ENCODE measurements at places on chromosomes 16 and 17.

- no peak for DNase-seq
Observed at GRCh38 chr17:48637323-48638260, 11.4 kb upstream of the HOXB9 start.

GRCh38 chr17:3643889-3644349 is 7.4 kb downstream of the CTNS start:
- DNase-seq: no peak

- DNase-seq: peak; percentile 49
Observed at GRCh38 chr16:89093602-89094251, at the start of gene ACSF3. ACSF3 (plus strand) TSS chr16:89093852; CDS start chr16:89100682, 6,830 bp downstream.

DNA sequence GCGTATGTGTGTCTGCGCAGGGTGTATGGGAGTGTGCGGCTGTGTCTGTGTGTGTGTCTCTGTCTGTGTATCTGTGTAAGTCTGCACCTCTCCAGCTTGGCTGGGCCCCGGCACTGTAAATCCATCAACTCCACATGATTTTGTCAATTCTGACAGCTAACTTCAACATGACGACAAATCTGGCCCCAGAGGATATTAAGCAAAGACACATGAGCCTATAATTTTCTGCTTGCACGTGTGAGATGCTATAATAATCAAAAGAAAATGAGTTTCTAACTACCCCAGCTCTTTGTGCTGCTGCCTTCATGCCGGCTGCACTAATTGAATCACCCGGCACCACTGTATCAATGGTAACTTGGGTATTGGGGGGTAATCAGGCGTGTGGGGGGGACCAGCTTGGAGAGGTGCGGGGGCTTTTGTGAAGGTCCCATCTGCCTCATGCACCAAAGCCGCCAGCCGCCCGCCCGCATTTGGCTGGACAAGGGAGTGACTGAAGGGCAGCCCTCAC is 57.6 kb upstream of the LHX1 start:
- no peak for DNase-seq

- no peak for DNase-seq
Observed at GRCh38 chr16:27175888-27176287, 27.4 kb upstream of the KDM8 start.

- peak; percentile 22 for DNase-seq
Observed at GRCh38 chr16:48041981-48042421, 113.8 kb downstream of the ABCC12 start.

GRCh38 chr17:73048170-73048569 is 44.3 kb downstream of the SLC39A11 start:
- DNase-seq: no peak

DNA sequence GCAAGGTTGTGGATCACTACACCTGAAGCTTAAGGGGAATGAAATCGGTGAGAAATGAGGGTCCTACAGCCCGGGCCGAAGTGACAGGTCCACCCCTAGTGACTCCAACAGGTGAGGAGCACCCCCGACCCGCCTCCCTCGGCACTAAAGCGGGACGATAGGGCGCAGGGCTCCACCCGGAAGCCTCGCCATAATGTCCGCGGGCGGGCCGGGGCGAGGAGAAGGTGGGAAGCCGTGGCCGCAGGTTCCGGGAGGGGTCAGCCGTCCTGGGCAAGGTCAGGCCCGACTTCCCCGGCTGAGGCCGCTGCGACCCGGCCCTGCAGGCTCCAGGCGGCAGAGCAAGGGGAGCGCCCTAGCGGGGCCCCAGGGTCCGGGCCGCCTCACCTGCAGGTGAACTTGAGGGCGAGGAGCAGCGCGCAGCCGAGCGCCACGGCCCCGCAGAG is 543 bp downstream of the TXNDC11 start:
- DNase-seq: peak; percentile 38

GRCh38 chr17:34259146-34259545 is 4.1 kb downstream of the CCL2 start:
- DNase-seq: no peak

- DNase-seq: no peak
Observed at GRCh38 chr17:64024781-64025731, 4.6 kb upstream of the ICAM2 start.

DNA sequence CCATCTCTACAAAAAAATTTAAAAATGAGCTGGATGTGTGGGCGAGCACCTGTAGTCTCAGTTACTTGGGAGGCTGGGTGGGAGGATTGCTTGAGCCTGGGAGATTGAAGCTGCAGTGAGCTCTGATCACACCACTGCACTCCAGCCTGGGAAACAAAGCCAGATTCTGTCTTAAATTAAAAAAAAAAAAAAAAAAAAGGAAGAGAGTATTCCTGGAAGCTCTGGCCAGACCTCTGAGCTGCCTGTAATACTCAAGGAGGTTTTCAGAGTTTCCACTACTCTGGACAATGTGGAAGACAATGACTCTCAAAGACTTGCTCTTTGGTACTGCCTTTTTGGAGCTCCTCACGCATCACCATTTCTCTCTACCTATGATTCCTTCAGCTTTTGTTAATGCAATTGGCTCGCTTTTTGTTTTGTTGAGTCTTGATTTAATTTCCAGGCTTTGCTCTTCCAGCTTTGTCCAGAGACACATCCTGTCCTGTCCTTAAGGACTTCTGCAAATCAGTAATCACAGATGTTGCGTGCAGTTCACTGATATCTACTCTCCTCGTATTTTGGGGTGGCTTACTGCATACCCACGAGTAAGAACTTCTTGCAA is 10.8 kb downstream of the CHD9 start:
- no peak for DNase-seq

- DNase-seq: peak; percentile 78
Observed at GRCh38 chr17:28717578-28718332, at the start of gene RAB34. RAB34 (minus strand) TSS chr17:28717868; CDS start chr17:28717266, 602 bp downstream.

DNA sequence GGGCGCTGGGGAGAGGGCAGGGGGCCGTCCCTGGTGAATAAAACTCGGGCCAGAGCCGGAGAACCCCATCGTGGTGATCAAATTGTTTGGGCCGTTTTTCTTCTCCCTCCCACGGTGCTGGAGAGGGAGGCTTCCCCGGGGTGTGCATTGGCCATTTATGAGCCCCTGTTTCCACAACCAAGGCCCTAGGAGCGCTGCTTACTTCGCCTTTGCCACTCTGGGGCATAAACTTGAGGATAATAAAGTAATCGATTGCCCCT is 544 bp downstream of the CCP110 start:
- DNase-seq: no peak

- DNase-seq: peak; percentile 33
Observed at GRCh38 chr17:50603340-50603739, 31.3 kb upstream of the ABCC3 start.

DNA sequence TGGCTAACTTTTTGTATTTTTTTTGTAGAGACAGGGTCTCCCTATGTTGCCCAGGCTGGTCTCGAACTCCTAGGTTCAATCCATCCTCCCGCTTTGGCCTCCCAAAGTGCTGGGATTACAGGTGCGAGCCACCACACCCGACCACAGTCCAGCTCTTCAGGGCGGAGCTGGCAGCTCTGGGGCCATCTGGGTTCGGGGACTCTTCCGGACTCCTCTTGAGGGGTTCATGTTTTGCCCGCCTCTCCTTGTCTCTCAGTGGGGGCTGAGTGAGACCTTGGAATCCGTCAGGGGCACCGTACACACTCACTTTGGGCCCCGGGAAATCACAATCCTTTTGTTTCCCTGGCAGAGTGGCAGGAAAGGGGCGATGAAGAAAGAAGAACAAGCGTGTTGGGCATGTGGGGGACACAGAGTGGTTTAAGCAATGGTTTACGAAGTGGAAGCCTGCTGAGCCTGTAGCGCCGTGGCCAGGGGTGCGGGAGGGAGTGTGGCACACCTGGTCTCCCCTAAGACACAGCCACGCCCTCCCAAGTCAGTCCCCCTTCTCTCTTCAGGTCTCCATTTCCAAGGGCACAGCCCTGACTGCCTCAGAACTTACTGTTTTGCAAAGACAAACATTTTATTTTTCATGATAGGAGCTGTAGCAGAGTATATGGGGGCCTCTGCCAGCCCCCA is 26.1 kb downstream of the TNS4 start:
- no peak for DNase-seq

DNA sequence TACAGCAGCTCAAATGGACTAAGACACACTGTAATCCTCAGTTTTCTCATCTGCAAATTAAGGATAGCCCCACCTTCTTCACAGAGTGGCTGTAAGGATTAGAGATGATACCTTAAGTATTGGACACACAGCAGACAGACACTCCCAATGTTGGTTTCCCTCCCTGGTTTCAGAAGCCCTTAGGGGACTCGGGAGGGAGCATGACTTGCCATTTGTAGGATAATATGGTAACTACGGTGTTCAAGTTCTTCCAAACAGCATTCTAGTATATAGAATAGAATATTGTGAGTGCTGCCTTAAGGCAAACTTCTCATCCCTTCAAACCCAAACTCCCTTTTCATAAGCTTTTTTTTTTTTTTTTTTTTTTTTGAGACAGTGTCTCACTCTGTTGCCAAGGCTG is 101.9 kb downstream of the COPRS start:
- DNase-seq: no peak

DNA sequence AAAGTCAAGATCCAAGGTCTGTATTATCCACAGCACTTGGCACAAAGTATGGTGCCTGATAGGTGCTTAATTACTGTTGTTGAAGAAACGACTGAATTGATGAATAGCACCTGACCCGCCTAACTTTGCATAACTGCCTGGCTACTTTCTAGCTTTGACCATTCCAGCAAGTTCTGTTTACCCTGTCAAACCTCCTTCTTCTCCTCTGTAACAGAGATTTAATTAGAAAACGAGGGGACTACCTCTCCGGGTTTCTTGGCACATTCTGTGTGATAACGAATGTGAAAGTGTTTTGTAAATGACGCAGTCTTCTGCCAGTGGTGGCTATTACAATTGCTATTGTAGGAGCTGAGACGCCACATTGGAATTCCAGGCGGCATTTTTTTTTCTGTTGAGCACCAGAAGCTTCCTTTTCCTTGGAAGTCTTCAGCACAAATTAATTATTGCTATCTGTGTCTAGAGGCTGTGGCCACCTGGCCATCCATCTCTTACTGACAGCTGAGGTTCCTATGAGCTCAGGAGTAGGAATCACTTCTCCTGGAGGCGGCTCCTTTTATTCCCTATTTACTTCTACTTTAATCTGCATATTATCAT is 522.9 kb downstream of the HS3ST4 start:
- DNase-seq: no peak

- no peak for DNase-seq
Observed at GRCh38 chr17:80786470-80786869, 205.2 kb upstream of the CHMP6 start.

- DNase-seq: no peak
Observed at GRCh38 chr16:85844169-85844481, 44.6 kb downstream of the COX4I1 start.

GRCh38 chr16:85687651-85688471 is 893 bp downstream of the GINS2 start:
- no peak for DNase-seq

DNA sequence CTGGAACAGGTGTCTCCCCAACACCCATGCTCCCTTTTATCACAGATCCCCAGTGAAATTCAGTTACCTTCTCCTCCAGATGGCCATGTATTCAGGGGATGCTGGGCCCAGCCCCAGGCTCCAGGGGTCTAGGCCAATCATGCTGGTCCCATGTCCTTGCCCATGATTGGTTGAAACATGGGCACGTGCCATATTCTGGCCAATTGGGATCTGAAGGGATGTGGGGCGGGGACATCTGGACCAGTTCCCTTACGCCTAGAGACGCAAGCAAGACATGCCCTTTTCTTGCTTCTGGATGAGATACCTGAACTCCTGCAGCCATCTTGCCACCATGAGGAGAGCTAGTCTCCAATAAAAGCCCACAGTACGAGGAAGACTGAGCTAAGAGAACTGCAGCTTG is 31.0 kb upstream of the ST6GALNAC1 start:
- DNase-seq: no peak

DNA sequence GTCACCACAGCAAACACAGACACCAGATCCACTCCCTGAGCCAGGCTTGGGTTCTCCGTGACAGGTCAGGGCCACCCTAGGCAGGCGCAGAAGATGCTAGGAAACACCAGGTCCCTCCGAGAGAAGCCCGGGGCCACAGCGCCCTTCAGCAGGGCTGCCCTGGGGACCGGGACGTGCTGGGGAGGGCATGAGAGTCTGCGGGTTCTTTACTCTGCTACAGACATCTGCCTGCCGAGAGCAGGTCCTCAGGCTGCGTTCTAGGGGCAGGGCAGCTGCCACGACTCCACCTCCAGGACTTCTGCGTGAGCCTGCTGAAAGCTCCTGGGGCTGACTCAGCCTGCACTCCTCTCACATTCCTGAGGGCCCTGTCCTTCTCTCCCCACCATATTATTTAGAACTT is 11.4 kb downstream of the MYLK3 start:
- DNase-seq: no peak

GRCh38 chr17:48769009-48769675 is 40.6 kb upstream of the HOXB13 start:
- no peak for DNase-seq

DNA sequence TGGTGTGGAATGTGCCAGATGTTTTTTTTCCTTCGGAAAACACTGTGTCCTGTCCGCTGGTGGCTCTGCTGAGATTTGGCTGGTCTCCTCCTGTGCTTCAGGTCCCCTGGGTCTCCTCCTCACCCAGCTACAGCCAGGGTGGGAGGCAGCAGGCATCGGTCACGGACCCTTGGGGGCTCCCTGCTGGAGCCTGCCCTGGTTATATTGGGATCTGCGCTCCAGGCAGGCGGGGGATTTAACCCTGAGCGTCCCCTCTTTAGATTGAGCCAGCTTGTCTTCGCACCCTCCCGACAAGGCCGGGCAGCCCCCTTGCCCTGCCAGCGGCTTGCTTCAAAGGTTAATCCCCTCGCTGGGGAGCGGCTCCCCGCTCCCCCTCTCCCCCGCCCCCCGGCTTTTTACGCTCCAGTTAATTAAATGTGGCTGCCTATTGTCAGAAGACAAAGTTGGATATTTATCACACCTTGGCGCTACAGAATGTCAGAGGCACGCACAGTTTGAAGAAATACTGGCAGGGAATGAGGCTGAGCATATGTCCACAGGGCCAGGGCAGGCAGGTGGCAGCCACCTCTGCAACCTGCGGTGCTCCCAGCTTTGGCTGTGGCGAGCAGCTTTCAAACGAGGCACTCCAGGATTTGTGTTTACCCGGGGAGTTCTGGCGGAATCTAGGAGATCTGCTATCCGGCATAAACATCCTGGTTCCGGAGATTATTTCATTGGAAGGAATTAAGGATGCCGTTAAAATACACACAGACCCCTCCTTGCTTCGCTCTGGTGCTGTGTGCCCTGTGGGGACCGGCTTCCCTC is 38.2 kb upstream of the GSE1 start:
- DNase-seq: no peak

DNA sequence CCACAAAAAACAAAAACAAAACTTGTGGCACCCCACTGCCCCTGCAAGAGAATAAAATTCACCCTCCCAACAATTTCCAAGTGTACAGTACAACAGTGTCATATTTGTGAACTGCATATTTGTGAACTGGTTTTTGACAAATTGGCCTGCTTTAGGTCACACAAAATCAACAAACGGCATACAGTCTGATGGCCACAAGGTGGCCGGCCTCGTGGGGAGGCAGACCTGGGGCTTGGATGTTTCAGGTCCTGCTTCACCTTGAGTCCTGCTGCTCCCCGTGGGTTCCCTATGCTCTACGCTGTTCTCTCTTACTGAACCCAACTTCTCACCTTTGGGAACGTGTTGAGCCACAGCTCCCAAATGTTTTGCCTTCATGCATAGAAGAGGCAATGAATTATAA is 102.2 kb downstream of the CDK5R1 start:
- DNase-seq: peak; percentile 18

- DNase-seq: no peak
Observed at GRCh38 chr17:40952661-40953060, 14.1 kb downstream of the KRT39 start.

Measured in endothelial cell (in vitro differentiated cells).